ENCODE measurements at places on chromosomes 11 and 22.
A peak's percentile ranks its signal among the peaks of the same experiment; 100 is the strongest.

DNA sequence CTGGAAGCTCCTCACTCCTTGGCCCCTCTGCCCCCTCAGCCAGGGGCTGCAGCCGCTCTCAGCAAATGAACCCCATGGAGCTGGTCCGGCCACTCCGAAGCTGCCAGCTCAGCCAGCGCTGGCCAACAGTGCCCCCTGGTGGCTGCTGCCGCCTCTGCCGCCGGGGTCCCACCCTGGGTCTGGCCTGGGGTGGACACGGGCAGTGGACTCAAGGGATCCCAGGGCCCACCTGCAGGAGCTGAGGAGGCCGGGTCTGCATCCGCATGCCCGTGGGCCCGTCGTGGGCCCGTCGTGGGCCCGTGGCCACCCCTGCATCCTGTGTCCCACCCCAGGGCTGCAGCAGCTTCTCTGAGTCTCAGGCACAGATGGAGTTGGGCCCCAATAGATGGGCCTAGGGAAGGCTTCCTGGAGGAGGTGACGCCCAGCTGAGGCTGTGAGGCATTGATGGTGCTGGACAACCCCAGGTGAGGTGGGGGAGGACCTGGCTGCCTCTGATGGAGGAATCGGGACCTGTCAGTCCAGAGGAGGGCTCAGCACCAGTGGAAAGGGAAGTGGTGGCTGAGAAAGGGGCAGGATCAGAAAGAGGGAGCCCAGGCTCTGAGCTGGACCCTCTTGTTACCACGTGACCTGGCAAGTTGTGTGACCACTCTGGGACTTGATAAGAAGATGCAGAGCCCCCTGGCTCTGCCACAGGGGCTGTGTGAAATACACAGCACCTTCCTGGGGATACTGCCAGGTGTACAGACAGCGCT lies 522.3 kb downstream of the BRD1 start:
- peak; percentile 46 for DNase-seq

- DNase-seq: peak; percentile 51
Measured at GRCh38 chr22:40685406-40685805, 6.1 kb downstream of the MCHR1 start.

DNA sequence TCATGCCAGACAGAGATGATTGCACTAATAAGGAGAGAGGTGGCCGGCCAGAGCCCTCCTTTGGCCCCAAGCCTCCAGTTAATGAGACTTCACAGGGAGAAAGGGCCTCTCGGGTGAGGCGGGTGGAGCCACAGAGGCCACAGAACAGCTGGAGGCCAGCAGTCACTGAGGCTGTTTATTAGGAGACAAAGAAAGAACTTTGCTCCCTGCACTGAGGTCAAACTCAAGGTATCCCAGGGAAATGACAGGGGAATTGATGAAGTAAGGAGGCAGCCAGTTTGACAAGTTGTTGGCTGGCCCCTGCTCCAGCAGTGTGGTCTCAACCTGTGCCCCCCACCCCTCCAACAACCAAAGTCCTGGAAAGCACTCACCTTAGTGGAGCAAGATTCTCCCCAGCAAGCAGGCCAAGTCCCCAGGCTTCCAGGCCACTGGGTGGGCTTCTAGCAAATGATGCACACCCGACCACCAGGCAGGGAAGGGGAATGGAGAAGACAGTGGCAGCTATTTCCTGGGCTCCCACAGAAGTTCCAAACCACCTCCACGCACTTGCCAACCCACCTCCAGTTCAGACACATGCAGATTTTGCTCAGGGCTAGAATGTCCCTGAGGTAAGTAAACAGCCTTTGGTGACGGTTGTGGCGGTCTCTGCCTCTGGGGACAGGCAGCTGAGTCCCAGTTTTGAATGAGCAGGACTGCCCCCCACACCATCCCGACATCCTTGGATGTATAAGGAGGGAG lies 53.2 kb downstream of the RPUSD4 start:
- DNase-seq: no peak

GRCh38 chr22:40042312-40042711 lies 47.6 kb downstream of the FAM83F start:
- DNase-seq: no peak

GRCh38 chr11:33375688-33376311 lies 118.6 kb downstream of the HIPK3 start:
- no peak for DNase-seq

DNA sequence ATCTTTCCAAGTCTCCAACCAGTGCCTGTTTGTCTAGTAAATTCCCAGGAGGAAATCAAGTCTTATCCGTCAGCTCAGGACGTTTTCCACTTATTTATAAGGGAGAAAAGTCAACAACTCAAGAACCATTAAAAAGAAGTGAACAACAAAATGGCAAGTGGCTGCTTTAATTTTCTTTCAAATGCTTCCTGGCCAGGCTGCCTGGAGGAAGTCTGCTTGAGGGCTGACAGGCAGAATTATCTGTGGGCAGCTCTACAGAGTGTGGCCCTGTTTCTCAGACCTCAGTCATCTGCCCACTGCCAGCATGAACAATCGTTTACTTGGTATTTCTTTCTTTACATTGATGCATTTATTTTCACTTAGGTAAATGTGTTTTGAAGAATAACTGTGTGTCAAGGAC lies 281.9 kb upstream of the ISX start:
- DNase-seq: no peak

- DNase-seq: no peak
Measured at GRCh38 chr11:74680035-74680671, 51.1 kb downstream of the CHRDL2 start.

Data from activated CD4-positive, alpha-beta T cell treated with anti-CD3 and anti-CD28 coated beads, Interleukin-2, amount 10 ng/mL, durations not matched to agents 7 days and 5 days (primary cell).